ENCODE measurements at places on chromosomes 1 and 21.

DNA sequence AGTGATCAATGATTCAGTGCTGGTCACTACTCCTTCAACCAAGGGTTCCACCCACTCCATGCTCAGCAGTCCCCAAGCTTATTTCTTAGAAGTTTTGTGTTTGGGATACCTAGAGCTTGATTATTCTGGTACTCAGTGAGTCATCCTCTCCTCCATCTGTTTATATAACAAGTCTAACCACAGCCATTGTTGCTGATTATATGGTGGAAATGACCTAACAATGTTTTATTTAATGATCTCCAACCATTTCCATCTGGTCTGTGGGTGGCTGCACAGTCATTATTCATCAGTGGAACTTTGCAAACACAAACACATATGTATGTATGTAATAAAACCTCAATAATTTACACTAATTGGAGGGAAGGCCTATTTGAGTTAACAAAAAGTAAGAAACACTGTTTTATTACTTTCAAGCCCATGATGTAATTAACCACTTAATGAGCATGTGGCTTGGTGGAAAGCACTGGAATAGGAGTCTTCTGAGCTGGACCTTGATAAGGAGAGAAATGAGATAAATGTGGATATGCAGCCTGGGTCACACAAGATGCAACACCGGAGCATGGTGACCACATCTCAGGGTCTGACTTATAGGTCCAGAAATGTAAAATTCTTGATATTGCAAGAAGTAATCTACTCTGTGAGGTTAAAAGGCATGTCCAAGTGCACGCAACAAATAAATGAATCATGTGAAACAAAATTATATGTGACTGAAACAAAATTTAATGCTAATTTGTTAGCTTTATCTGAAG is 99.0 kb upstream of the WLS start:
- DNase-seq: no peak

DNA sequence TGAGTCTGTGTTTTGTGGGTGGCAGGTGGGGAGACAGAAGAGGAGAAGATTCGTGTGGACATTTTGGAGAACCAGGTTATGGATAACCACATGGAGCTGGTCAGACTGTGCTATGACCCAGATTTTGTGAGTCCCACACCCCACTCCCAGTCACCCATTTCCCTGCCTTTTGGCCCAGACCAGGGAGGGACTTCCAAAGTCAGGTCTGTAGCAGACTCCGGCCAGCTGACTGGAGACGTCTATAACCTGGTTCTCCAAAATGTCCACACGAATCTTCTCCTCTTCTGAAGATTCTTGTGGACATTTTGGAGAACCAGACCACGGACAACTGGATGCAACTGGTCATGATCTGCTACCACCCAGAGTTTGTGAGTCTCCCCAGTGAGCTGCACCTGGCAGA is 1.6 kb downstream of the GSTM5 start:
- no peak for DNase-seq

DNA sequence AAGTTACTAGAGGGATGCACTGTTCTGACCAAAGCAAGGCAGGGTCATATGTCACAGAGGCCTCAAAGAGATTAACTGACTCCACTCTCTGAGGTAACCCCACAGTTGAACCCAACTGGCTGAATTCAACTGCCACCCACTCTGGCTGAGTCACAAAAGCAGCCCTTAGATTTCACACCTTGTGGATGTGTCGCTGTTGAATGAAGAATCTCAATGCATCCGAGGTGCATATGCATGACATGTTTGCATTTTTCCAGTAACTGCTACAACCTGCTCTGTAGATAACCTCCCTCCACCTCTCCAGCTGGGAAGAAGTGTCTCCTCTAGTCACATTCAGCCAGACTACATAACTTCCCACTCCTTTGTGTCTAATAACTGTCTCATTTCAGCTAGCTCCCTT is 27.9 kb upstream of the KIF21B start:
- DNase-seq: no peak

DNA sequence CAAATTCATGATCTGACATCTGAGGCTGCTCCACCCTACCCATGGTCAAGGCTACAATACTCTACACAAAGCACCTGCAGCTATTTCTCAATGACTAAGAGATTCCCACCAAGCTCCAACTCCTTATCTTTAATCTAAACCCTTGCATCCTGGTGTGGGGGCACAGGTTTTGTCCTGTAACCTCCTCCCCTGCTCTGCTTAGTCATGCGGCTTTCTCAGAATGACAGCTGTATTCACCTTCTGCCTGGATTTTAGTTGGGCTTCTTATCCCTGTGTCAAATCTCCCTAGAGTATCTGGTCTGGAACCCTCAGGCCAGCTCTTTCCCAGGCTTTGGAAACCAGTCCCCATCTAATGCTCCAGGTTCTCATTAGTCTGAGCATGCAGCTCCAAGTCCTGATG is 159.0 kb downstream of the BARHL2 start:
- no peak for DNase-seq

DNA sequence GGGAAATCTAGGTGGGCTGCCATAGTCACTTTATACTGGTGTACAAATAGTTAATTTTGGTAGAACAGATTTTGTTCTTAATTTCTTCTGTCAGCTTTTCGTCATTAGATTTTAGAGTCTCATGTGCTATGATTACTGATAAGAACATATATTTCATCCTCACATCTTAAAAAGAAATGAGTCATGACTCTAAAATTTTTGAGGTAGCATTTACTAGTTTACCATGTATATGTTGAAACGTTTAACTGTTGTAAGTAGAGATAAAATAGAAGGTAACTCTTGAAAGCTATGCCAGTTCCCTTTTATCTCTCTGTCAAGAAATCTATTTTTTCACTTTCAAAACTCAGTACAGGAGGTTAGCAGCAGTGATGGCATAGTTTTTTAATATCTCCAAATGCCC is 53.4 kb downstream of the KLHL20 start:
- no peak for DNase-seq

DNA sequence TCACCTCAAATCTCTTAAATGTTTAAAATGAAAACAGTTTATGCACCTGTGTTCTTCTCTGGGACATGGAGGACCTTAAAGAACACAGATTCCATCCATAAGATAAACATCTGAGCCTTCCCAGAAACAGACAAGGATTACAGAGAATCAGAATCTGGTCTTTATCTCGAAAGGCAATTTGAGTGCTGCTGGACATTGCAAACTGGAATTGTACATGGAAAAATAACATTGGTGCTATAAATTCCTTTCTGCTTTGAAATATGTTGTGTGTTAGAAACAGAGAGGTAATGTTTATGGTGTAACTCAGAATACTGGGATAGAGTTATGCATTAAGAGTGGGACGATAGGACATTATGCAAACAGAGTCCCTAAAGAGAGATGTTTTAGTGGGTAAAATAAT is 6.6 kb upstream of the DDR2 start:
- DNase-seq: no peak

GRCh38 chr1:241713316-241713715 is 61.2 kb downstream of the WDR64 start:
- DNase-seq: no peak

DNA sequence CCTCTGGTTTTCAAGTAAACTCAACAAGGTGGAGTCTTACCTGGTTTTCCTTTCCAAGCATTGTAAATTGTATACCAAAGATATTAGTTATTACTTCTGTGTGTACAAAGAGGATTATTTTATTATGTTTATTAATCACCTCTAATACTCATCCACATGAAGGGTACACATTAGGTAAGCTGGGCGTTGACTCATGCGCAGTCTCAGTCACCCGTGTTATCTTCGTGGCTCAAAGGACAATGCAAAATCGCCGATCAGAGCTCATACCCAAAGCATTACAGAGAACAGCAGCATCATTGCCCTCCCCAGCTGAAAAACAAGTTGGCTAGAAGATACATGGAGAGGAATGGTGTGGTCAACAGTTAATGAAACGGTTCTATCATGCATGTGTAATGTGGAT is 148.7 kb downstream of the NR5A2 start:
- DNase-seq: no peak

DNA sequence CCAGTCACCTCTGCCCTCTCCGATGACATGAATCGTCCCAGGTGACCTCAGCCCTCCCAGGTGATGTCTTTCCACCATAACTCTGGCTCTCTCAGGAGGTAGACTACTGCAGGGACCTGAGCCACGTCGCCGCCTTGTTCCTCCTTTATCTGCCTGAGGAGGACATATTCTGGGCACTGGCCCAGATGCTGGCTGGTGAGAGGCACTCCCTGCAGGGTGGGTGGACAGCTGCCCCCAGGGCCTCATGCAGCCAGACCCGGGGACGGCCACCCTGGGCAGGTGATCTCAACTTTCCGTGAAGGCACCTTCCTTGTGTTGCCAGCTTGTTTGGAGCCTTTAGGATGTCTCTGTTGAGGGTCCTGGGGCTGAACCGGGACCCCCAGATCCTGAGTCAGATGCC is 13.9 kb upstream of the ZBTB17 start:
- DNase-seq: no peak

- DNase-seq: peak; percentile 32
Observed at GRCh38 chr1:33634806-33635205, 162.4 kb downstream of the ZSCAN20 start.

GRCh38 chr1:109764561-109765482 is 1.1 kb upstream of the EPS8L3 start:
- no peak for DNase-seq

GRCh38 chr1:62082456-62083363 is 111.9 kb upstream of the L1TD1 start:
- peak; percentile 44 for DNase-seq

DNA sequence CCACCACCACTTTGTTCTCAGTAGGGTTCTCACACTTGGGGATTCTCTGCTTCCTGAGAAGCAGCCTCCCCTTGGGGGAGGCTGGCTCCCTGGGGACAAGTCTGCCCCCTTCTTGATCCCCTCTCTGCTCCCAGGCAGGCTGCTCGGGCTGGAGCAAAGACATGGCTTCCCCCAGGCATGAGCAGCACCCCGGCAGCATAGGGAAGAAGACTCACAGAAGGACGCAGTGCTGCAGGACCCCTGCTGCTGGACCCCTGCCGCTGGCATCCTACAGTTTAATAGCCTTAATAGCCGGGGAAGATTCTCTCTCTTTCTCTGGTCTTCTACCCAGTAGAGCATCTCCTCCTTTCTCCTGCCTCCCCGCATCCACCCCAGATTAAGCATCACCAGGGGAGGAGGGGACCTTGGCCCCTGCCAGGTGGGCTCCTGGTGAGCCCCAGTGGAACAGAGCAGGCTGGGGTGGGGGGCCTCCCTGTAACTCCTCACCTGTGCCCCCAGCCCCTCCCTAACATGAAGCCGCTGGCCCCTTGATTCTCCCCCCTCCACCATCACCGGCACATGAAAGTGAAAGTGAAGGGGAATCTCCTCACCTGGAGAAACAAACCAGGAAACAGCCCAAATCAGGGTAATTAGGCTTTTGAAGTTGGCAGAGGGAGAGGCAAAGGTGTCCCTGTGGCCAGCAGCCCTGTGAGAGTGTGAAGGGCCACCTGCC is 2.5 kb downstream of the WNT3A start:
- DNase-seq: no peak

GRCh38 chr1:74767490-74767889 is 34.5 kb downstream of the TYW3 start:
- DNase-seq: peak; percentile 13

DNA sequence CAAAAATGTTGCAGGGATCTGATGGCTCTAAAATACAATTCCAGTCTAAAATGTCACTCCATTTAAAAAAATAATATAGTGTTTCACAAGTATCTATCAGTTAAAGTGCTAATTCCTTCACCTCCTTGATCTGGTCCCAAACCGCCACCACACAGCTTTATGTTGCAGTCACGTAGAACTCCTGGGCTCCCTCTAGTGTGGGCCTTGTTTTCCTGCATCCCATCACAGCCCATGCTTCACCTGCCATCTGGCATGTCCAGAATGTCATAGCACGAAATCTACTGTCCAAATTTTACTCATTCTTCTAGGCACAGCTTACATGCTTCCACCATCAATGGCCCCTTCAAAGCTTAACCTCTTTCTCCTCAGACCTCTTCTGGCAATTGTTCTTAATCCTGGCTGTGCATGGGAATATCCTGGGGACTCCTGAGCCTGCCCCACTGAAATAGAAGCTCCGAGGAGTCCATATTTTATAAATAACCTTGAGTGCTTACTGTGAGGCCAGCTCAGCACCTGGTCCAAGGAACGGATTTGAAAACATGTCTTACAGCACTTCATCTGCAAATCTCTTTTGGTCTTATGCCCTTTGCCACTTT is 15.5 kb downstream of the FYB2 start:
- DNase-seq: peak; percentile 40

GRCh38 chr1:3162322-3162882 is 93.4 kb downstream of the PRDM16 start:
- DNase-seq: no peak

GRCh38 chr1:226788965-226789364 is 49.9 kb upstream of the ITPKB start:
- DNase-seq: no peak

DNA sequence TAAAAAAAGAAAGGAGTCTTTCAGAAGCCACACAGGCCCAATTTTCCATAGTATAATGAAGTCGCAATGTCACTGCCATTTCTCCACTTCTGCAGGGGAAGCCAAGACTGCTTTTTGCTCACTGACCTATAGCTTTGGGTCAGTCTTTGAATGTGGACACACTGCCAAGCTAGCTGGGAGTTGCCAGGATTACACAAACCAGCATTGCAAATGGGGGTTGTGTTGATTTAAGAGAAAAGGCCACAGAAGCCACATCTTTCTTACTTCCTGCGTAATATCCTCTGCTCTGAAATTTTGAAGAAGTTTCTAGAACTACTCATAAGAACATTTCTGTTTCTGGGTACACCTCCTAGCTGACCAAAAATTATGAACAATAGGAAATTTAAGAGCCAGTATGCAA is 45.8 kb upstream of the SAMSN1 start:
- DNase-seq: peak; percentile 33

DNA sequence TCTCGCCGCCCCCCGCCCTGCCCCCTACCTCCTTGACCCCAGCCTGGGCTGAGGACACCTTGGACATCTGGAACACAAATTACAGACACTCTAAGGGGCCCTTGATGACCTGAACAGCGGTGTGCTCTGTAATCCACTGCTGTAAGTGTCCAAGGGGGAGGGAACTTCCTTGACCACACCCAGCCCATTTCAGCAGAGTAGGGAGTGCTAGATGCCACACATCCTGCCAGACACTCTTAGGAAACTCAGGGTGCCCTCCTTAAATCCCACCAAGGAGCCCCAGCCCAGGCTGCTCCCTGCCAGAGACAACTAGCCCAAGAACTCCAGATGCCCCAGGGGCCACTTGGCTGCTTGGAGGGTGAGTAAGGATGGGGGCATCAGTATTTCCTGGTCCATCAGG is 282.2 kb downstream of the RRAGC start:
- no peak for DNase-seq

DNA sequence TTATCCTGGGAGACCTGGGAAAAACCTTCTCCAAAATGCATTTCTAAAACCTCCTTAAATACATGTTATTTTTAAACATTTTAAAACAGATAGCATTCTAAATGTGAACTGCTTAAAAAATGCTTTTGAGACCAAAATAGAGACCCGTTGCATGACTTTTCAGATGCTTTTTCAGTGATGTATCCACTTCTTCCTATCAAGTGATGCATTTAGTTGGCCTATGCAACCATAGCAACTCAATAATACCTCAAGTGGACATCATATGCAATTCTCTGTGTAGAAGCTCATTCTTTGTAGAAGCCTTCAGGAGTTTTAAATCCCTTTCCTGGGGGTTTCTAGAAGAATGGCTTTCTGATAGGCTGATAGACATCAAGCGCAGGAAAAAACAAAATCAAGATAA is 94.5 kb upstream of the RAVER2 start:
- no peak for DNase-seq

Measured in NCI-H460 (cell line).